ENCODE measurements at places on chromosomes 2 and 18.

- DNase-seq: no peak
Observed at GRCh38 chr18:79300413-79300812, 95.3 kb upstream of the NFATC1 start.

- no peak for DNase-seq
Observed at GRCh38 chr2:120439637-120440384, 93.9 kb downstream of the INHBB start.

DNA sequence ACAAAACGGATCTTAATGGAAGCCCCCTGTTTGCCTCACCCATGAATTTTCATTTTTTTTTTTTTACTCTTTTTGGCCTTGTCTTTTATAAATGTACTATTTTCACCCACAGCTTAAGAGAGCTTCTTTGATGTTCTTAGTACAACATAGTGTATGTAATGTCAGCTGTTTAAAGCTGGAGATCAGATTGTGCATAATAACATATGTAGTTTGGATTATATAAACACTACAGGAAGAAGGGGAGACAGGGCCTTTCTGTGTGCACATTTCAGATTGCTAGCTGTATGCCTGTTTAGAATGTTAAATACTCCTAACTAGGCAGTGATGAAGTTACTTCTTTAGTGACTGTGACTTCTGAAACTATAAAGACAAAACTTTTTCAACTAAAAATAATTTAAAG lies 2.1 kb upstream of the TANC1 start:
- DNase-seq: no peak

DNA sequence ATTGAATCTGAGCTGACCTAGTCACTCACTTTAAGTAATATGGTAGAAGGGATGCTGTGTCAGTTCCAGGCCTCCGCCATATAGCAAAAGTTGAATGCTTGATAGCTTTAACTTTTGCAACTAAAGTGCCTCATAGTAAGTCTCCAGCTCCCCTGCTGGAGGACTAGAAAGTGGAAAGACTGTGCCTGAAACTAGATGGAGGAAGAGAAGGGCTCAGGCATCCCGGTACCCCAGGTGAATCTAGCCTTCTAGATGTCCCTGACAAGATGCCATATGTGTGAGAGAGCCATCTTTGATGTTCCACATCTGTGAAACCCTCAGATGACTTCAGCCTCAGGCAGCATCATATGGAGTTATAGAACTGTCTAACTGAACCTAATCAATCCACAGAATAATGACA lies 21.0 kb downstream of the OTX1 start:
- no peak for DNase-seq

GRCh38 chr2:214076527-214076926 lies 334.3 kb upstream of the VWC2L start:
- DNase-seq: no peak

DNA sequence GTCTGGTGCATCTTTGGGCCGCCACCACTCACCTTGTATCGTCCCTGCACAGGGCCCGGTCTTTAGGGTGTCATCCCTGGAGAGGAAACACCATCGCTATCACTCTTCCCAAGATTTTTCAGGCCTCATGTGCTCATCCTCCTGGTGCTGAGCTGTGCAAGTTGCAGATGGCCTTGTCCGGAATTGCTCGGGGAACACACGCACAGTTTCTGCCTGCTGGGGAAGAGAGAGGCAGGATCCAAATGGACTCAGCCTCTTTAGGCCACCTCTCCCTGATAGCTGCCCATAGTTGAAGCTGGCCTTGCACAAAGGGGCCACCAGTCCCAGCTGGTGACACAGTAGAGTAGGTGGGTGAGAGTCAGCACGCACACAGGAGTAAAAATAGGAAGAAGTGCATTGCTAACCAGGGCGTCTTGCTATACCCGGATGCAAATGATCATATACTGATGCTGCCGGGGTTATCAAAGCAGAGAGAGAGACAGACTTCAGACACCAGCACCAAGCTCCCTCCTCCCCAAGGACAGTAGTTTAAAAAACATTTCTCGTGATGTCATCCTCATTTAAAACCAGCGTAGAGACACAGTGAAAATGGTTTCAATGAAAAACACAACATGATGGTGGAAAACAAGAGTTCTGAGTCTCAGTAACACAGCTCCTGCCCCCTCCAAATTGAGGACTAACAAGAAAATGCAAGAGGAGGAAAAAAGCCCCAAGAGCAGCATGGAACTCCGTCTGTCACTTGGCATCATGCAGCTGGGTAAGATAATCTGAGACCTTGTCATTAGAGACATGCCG lies 147.5 kb upstream of the NCK2 start:
- DNase-seq: no peak

DNA sequence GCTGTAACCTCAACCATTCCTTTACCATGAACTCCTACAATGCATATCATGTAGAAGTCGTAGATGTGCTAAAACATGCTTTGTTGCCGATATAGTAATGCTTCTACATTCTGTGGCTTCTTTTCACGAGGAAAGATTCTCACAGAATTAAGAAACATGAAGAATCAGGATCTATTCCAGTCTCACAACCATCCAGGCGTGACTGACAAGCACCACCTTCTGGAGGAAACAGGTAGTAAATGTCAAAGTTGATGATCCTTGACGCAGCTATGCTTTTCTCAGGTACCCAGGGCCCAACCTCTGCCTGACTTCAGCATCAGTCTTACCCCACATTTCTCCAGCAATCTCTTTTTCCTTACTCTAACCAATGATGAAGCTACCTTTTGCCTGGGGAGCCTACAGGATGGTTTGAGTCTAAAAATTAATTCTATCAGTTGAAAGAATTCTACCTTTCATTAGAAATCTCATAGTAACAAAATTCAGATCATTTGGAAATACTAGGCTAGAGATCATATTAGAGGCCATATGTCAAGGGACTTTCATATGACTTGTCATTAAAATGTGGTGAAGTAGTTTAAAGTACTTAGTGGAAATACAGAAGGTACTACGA lies 123.3 kb upstream of the RND3 start:
- DNase-seq: no peak

GRCh38 chr2:240899468-240899865 lies 3.5 kb upstream of the MAB21L4 start:
- no peak for DNase-seq

- DNase-seq: no peak
Observed at GRCh38 chr2:136114382-136114781, 3.6 kb downstream of the CXCR4 start.

DNA sequence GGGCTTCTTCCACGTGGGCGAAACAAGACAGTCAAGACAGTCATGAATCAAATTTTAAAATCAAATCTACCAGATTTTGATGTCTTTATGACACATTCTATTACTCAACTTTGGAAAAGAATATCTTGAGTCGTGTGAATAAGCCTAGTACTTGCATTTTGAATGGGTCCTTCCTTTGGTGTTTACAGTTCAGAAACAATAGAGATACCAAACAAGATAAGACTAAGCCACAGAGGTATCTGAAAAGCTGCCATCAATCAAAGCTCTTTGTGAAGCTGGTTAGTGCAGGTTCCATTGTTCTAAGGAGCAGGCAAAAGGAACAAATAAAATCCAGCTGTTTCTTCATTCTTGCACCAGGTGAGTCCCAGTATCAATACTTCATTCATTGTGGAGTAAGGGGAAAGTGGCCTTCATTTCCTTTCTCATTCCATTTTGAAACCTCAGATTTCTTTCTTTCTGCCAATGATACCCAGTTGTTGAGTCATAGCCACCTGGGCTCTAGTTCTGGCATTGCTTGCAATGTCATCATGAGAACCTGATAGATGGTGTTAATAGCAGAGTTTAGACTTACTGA lies 151.7 kb upstream of the L3MBTL4 start:
- no peak for DNase-seq

DNA sequence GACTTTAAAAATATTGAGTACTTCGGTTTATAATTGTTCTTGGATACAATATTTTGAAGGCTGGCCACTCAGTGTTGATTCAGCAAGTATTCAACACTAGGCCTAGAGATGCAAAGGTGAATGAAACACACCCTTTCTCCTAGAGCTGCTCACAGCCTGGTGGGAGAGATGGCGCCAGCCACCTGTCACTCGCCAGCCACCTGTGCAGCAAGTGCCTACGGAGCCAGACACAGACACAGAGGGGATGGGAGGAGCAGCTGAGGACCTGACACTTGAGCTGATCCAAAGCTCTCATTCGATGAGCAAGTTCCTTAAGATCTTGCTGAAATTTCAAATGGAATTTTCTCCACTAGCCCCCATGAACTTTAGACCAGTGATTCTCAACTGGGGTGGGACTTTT lies 151.1 kb upstream of the RIOK3 start:
- no peak for DNase-seq

GRCh38 chr2:168698969-168699368 lies 103.5 kb upstream of the NOSTRIN start:
- DNase-seq: no peak

GRCh38 chr2:174798801-174799200 lies 34.5 kb upstream of the CHRNA1 start:
- no peak for DNase-seq

- no peak for DNase-seq
Observed at GRCh38 chr2:158904627-158905177, 63.7 kb upstream of the TANC1 start.

DNA sequence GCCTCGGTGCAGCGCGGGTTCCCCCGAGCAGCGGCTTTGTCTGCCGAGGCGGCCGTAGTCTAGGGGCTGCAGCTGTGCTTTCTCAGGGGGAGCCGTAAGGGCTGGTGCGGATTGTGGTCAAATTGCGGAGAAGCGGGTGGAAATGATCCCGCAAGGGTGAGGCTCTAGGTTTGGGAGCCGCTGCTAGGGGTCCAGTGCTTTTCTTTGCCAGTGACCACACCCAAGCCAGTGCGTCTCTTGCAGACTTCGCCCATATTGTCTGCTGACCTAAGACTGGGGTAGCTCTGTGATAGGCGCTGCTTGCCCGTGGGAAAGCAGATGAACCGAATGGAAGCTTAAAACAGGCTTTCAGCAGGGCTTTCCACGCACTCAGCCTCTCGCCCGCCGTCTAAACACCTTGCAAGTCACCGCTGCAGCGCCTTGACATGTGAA lies 2.1 kb downstream of the DPYSL5 start:
- no peak for DNase-seq

- DNase-seq: no peak
Observed at GRCh38 chr2:58047373-58047935, 848 bp downstream of the VRK2 start.

- no peak for DNase-seq
Observed at GRCh38 chr2:160298960-160299359, 98.9 kb upstream of the ITGB6 start.

GRCh38 chr2:137999273-137999672 lies 35.0 kb downstream of the HNMT start:
- no peak for DNase-seq

DNA sequence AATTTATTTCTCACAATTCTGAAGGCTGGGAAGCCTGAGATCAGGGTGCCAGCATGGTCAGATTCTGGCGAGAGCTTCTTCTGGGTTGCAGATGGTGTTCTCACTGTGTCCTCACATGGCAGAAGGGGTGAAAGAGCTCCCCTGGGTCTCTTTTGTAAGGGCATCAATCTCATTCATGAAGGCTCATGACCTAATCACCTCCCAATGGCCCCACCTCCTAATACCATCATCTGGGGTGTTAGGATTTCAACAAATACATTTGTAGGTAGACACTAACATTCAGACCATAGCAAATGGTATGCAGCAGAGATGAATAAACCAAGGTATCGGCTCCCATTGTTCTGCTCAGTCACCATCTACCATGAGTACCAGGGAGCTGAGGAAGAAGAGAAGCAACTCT lies 32.7 kb downstream of the YPEL5 start:
- no peak for DNase-seq

DNA sequence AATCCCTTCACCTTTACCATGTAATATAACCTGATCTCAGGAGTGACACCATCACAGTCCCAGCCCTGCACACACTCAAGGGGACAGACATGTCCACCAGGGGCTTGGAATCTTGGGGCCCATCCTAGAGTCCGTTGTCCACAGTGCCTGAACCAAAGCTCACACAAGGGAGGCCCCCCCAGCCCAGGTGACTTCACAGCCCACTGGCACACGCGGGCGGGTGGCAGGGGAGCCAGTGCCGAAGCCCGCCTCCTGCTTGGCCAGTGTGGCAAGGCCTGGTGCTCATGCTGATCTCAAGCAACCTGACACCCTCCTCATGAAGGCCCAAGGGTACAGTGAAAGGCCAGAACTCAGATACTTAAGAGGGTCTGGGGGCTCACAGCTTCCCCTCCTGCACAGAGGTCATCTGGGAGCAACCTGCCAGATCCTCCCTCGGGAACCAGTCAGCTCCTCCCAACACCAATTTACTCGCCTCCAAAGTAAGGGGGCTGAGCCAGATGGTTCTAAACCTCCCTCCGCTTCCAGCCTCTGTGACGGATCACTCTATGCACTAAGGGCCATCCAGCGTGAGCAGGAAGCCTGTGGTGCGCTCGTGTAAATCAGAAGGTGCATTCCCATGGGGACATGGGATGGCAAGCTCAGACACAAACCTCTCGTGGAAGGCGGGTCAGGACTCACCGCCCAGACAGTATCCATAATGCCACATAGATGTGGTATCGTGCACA lies 3.2 kb upstream of the RAB17 start:
- DNase-seq: no peak

DNA sequence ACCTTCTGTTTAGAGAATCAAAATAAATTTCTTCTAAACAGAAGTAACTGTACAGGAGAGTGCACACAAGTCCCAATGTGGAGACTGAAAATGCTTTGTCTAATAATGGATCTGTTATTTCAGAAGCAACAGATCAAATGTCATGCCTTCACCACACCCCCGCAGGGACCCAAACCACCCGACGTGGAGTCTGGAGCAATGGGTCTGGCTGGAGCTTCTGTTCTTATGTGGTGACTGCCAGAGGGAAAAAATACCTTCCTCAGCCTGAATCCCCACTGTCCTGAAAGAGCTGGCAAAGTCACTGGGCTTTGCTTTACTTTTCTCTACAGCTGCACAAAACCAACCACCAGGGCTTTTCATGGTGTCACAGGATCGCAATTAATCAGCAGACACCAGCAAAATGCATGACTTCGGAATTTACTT lies 119.0 kb upstream of the ZFP36L2 start:
- no peak for DNase-seq

DNA sequence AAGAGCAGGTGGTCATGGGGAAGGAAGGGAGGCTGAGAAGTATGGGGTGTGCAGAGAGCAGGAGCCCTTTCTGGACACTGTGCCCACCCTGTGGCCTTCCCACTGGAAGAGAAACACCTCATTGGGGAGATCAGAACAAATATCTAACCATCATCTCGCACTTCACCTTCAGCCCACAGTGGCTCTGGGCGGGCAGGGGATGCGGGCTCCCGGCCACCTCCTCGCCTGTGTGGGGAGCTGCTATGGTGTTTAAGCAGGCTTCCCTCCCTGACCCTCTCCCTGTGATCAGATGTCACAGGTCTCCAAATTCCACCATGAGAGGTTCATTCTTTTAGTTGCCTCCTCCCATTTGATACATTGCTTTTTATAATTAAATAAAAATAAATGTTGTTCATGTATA lies 5.0 kb downstream of the FBLN7 start:
- DNase-seq: no peak
